ENCODE measurements at places on chromosomes 2 and 18. TPM values are rescaled to one million over a fixed set of nuclear protein-coding genes. Genes with fewer than 3 reads are reported as not detected.

DNA sequence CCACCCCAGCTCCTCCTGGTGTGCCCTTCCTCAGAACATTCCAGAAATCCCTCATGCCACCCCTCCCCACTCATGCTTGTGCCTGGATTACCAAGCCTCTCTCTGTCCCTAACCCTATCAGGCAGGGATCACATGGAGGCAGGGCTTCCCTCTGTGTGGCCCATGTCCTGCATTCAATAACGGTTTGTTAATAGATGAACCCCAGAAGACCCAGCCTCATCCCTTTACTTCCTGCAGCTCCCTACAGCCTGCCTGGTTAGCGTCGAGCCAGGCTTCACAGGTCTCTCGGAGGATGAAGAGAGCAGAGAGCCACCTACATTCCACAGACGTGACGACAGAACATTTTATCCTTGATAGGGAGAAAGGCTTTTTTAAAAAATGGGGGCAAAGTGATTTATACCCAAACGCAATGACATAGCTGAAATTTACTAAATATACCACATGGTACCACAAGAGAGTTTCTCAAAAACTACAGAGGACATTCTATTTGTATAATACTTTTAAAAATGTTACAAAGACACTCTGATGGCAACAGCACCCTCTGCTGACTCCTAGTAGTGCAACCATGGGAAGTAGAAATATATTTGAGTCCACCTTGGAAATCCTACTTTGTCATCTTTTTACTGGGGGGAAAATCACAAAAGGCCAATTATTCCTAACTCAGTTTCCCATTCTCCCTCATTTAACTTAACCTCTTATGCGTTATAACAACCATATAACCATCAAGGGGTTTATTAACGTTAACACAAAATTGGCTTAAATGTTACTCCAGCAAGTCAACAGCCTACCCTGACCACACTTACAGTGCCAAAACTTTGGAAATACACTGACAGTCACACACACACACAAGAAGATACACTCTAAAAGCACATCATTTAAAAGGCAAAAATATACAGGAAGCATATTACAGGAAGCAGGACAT, 30.7 kb downstream of the FBXO15 start:
- no peak overlapping the region for H3K27ac ChIP-seq
- no peak overlapping the region for H3K4me3 ChIP-seq
- H3K27me3 ChIP-seq, result no peaks in the 10 kb centered on the region

GRCh38 chr2:142037066-142037465, 93.8 kb downstream of the LRP1B start:
- no peaks in the 10 kb centered on the region for H3K4me1 ChIP-seq
- no peak overlapping the region for H3K27ac ChIP-seq
- DNase-seq, result no peak
- H3K36me3 ChIP-seq, result no peaks in the 10 kb centered on the region
- no peak overlapping the region for H3K4me3 ChIP-seq
- H3K27me3 ChIP-seq, result no peaks in the 10 kb centered on the region

EML6 gene
- 5.1 TPM for total RNA-seq

DNA sequence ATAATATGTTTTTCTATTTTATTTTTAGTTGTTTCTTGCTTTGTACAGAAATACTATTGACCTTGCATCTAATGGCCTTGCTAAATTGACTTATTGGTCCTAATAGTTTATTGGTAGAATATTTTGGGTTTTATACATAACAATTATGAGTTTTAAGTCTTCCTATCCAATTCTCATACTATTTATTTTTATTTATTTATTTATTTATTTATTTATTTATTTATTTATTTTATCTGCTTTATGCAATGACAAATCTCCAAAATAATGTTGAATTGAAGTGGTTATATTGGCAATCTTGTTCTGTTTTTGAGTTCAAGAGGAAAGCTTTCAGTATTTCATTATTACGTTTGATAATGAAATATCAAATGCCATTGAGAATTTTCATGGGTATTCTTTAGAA, 488.3 kb downstream of the CDH2 start:
- DNase-seq, result no peak
- peaks cover 9% of the 10 kb centered on the region for H3K4me1 ChIP-seq
- H3K4me3 ChIP-seq, result no peak overlapping the region

- H3K27ac ChIP-seq, result no peak overlapping the region
- no peaks in the 10 kb centered on the region for H3K4me1 ChIP-seq
- no peak for DNase-seq
- no peaks in the 10 kb centered on the region for H3K36me3 ChIP-seq
These were observed 61.4 kb upstream of the MSTN start for GRCh38 chr2:190123956-190124355.

ZNF385B gene
- total RNA-seq, result 47.3 TPM

REEP1 gene
- total RNA-seq, result 19.7 TPM

DNA sequence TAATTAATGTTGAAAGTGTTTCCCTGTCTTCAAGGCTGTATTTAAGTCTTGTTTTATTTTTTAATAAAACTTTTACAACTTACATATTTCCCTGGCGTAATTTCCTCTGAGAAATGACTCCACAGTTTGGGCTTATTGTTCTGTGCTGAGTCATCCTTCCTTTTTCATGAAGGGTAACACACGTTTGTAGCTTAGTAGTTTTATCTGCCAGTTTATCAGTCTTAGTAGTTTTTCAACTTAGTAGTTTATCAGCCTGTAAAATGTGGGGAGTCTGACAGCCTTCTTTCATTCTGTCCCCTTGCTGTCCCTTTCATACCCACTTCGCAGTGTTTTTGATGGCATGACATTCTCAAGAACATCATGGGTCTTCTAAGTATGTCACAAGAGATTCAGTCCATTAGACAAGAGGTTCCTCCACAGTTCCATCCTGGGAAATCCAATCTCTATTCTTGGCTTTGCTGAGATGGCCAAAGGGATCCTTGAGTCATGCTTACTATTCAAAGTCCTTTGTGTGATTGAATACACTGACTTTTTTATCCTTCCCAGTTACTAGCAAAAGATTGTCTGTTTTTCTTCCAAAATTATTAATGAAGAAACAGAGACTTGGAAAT, 60.0 kb upstream of the SGPP2 start:
- H3K4me1 ChIP-seq, result no peaks in the 10 kb centered on the region
- DNase-seq, result no peak
- no peaks in the 10 kb centered on the region for H3K36me3 ChIP-seq
- no peak overlapping the region for H3K4me3 ChIP-seq
- no peaks in the 10 kb centered on the region for H3K27me3 ChIP-seq

DNA sequence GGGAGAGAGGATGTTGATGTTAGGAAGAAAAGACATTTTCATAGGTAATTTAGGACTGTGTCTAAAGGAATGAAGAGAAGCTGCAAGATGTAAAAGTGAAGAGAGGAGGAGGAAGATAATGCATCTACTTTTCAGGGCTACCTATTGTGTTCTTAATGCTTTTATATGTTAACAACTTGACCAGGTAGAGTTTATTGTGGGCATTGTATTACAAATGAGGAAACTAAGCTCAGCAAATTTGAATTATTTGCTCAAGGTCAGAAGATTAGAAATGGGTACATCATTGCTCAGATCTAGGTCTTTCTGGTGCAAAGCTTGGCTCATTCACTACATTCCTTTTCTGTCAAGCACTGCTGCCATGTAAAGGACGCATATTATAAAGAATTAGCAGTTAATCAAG, 441.7 kb downstream of the THSD7B start:
- H3K27ac ChIP-seq, result no peak overlapping the region
- H3K4me1 ChIP-seq, result no peaks in the 10 kb centered on the region
- no peak for DNase-seq
- H3K4me3 ChIP-seq, result no peak overlapping the region

VIL1 gene
- 0.77 TPM for total RNA-seq

- peak overlapping the region; percentile 10 for H3K27ac ChIP-seq
- no peaks in the 10 kb centered on the region for H3K27me3 ChIP-seq
- H3K36me3 ChIP-seq, result no peaks in the 10 kb centered on the region
- no peak for DNase-seq
- H3K4me1 ChIP-seq, result no peaks in the 10 kb centered on the region
These were observed 24.3 kb upstream of the REL start for GRCh38 chr2:60857056-60857455.

CPO gene
- total RNA-seq, result 0.20 TPM

GRCh38 chr2:241218131-241219029, 29.9 kb downstream of the ANO7 start:
- peak; percentile 57 for DNase-seq
- H3K36me3 ChIP-seq, result no peaks in the 10 kb centered on the region
- H3K4me1 ChIP-seq, result peaks cover 9% of the 10 kb centered on the region
- H3K27ac ChIP-seq, result no peak overlapping the region

DNA sequence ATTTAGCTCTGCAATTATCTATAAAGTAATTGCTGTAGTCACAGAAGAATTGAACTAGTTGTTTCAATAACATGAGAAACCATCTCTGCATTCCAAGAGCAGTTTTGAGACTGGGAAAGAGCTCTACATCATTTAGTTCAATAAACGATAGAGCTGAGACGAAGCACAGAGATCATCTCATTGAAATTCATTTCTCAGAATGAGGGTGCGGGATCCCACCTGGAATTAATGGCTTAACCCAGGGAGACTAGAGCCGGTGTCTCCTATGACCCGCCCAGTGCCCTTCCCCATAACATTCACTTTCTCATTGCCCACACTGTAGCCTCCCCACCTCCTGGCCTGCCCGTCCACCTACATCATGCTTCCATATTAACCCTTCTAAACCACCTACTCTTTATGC, 8.8 kb downstream of the MYCN start:
- H3K4me3 ChIP-seq, result no peak overlapping the region
- DNase-seq, result no peak
- H3K4me1 ChIP-seq, result no peaks in the 10 kb centered on the region
- no peaks in the 10 kb centered on the region for H3K36me3 ChIP-seq
- no peak overlapping the region for H3K27ac ChIP-seq

GRCh38 chr2:197954328-197954727, 149.9 kb downstream of the PLCL1 start:
- H3K4me1 ChIP-seq, result peaks cover 38% of the 10 kb centered on the region
- no peaks in the 10 kb centered on the region for H3K27me3 ChIP-seq
- no peak overlapping the region for H3K4me3 ChIP-seq
- no peaks in the 10 kb centered on the region for H3K36me3 ChIP-seq
- H3K27ac ChIP-seq, result no peak overlapping the region

GRCh38 chr2:42826231-42826630, 33.8 kb upstream of the HAAO start:
- no peak for DNase-seq
- no peak overlapping the region for H3K27ac ChIP-seq
- H3K27me3 ChIP-seq, result no peaks in the 10 kb centered on the region
- H3K36me3 ChIP-seq, result no peaks in the 10 kb centered on the region
- no peak overlapping the region for H3K4me3 ChIP-seq
- H3K4me1 ChIP-seq, result no peaks in the 10 kb centered on the region

DNA sequence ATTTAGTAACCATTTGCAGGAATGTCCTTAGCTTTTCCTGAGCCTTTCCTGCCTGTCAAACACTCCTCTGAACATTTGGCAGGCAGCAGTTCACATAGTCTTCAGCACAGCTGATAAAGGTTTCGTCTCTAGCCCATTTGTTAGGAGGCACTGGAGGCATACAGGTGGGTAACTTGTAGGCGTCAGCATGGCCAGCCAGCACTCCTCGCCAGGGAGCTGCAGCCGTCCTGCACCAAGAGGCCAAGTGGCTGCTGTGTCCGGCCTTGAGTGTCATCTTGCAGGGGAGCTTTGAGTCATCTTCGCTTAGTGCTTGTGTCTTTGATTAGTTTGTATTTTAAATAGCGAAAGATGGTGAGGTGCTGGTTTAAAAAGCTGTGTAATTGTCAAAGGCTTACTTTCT, 120.3 kb upstream of the NFATC1 start:
- H3K4me1 ChIP-seq, result no peaks in the 10 kb centered on the region
- DNase-seq, result peak; percentile 11
- no peak overlapping the region for H3K4me3 ChIP-seq
- H3K27ac ChIP-seq, result no peak overlapping the region

DNA sequence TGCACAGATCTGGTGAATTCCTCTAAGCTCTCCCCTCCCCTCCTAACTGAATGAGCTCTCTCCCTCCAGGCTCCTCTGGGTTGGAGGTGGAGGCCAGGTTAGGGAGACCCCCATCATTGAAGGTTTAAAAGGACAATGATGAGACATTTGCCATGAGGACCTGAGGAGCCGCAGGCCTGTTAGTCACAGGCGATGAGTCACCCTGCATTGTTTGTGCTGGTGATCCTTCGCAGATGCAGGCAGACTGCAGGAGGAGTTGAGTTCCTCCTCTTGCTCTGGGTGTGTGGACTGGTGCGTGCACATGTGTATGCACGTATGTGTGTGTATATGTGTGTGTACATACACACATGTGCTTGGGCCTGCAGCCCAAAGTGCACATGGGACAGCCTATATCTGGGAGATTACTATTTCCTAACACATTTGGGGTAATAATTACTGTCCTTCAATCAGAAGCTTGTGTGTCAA, 42.0 kb downstream of the MCFD2 start:
- H3K36me3 ChIP-seq, result no peaks in the 10 kb centered on the region
- peaks cover 3% of the 10 kb centered on the region for H3K27me3 ChIP-seq
- peak overlapping the region; percentile 17 for H3K27ac ChIP-seq
- H3K4me1 ChIP-seq, result peaks cover 20% of the 10 kb centered on the region

- H3K27me3 ChIP-seq, result peaks cover 4% of the 10 kb centered on the region
- H3K4me1 ChIP-seq, result no peaks in the 10 kb centered on the region
- H3K36me3 ChIP-seq, result no peaks in the 10 kb centered on the region
- DNase-seq, result no peak
These were observed 88.8 kb upstream of the SNTG2 start for GRCh38 chr2:861655-862354.

BBS5 gene
- 22.5 TPM for total RNA-seq

GRCh38 chr18:25365242-25365641, 13.3 kb upstream of the ZNF521 start:
- H3K27ac ChIP-seq, result no peak overlapping the region
- no peak for DNase-seq
- H3K4me3 ChIP-seq, result no peak overlapping the region
- H3K4me1 ChIP-seq, result no peaks in the 10 kb centered on the region
- no peaks in the 10 kb centered on the region for H3K36me3 ChIP-seq

CAB39 gene
- 123 TPM for total RNA-seq

DNA sequence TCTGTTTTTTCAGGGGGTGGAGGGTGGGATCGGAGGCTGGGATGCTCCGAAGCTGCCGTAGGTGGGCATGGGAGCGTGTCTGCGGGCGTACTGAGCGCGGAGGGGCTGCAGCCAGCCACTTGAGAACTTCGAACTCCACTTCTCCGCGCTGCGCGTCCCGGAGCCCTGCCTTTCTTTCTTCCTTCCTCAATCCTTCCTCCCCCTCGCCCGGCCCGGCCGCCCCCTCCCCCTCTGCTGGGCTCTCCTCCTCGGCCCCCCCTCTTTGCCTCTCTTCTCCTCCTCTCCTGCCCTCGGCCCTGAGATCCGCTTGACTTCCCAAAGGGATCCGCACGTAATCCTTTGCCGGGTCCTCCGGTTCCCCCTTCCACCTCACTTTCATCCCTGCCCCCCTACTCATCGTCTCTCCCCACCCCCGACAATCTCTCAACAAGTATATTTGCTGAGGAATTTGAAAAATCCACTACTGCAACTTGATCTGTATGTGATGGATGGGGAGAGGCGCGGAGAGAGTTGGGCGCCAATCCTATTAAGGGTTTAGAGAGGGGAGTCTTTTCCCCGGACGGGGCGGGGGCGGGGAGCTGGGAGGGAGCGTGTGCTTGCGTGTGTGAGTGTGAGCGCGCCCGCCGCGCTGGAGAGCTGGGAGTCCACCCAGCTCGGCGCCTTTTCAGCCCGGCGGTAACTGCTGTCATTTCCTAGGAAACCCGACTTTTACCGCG, 1.1 kb downstream of the GLI2 start:
- peak overlapping the region; percentile 10 for H3K27ac ChIP-seq
- H3K4me3 ChIP-seq, result no peak overlapping the region
- peaks cover 3% of the 10 kb centered on the region for H3K27me3 ChIP-seq
- DNase-seq, result peak; percentile 92

- H3K27ac ChIP-seq, result no peak overlapping the region
- DNase-seq, result no peak
These were observed 47.1 kb upstream of the RMND5A start for GRCh38 chr2:86673011-86673410.

- H3K36me3 ChIP-seq, result no peaks in the 10 kb centered on the region
- H3K4me1 ChIP-seq, result peaks cover 2% of the 10 kb centered on the region
- no peaks in the 10 kb centered on the region for H3K27me3 ChIP-seq
- no peak overlapping the region for H3K4me3 ChIP-seq
- peak; percentile 68 for DNase-seq
These were observed 49.6 kb downstream of the SOWAHC start for GRCh38 chr2:109663721-109664120.
